ENCODE measurements at places on chromosomes 3 and 15.

DNA sequence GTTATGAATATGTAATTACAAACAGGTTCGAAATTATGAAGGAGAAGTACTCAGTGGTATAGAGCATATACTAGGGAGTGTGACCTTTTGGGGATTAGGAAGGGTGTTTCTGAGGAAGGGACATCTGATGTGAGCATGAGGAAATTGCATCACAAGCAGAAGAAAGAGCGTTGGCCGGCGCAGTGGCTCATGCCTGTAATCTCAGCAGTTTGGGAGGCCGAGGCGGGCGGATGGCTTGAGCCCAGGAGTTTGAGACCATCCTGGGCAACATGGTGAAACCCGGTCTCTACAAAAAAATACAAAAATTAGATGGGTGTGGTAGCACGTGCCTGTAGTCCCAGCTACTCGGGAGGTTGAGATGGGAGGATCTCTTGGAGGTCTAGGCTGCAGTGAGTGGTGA lies 6.9 kb downstream of the CMTM7 start:
- DNase-seq: no peak

GRCh38 chr15:74387621-74388362 lies 20.3 kb upstream of the CYP11A1 start:
- no peak for DNase-seq

- DNase-seq: peak; percentile 66
Measured at GRCh38 chr15:74489518-74490338, 28.8 kb upstream of the UBL7 start.

- DNase-seq: no peak
Measured at GRCh38 chr3:126891141-126891540, 91.8 kb upstream of the PLXNA1 start.

GRCh38 chr3:32236377-32236776 lies 2.1 kb upstream of the CMTM8 start:
- DNase-seq: no peak

DNA sequence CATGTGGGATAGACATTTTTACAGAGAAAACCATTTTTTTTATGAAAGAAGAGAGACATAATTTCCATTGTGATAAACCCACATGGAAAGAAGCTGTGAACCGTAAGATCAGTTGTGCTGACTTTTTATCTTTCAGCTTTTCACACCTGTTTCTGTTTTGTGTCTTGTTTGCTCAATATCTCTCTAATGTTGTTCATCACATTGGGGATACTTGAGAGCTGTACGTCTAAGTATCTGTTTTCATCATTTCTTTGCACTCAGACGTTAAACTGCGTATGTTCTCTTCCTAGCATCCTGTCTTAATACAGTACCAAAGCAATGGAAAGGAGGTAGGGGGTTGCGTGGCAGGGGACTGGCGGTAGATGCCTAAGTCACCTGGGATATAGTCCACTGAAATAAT lies 449.0 kb downstream of the NAALADL2 start:
- DNase-seq: no peak

GRCh38 chr3:123156276-123156995 lies 45.3 kb upstream of the SEC22A start:
- no peak for DNase-seq

DNA sequence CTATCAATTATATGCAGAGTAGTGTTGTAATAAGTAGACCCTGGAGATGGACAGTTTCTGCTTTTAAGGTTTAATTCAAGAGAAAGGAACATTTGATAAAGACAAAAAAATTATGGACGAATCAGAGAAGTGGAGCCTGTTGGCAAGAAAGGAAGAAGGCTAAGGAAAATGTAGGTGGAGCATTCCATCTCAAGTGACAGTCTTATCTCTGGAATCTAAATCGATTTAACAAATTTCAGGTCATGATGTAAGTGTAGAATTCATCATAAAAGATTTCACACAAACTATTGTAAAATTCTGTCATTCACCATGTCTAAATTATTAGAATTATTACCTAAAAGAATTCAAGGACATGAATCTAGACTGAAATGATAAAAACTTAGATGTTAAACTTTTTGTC lies 36.3 kb downstream of the TSC22D2 start:
- no peak for DNase-seq

DNA sequence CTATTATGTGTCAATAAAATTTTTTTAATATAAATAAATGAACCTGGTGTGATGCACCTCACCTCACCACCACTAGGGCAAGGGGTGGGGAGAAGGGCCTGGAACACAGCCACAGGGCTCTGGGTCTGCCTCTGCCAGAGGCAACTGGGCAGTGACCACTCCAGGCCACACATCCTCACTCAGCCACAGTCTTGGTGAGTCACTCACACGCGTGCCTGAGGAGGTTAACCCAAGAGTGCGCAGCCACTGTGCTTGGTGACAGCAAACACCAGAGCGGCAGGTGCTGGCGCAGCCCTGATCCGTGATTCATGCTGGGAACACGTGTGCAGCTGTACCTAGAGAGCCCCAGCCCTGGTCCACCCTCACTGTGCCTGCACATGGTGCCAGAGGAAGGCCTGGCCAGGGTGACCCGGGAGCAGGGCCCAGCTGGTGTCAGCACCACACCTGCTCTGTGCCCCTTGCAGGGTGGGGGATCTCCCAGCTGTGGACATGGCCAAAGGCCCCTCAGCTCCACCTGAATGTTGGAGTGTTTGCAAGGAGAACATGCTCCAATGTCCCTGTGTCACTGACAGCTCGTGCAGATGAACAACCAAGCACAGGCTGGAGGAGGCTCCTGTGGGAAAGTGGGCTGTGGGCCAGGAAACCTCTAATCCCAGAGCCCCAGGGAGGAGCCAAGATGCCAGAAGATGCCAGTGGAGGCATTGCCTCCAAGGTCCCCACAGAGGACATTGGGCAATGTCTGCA lies 2.1 kb downstream of the SLC41A3 start:
- peak; percentile 91 for DNase-seq

DNA sequence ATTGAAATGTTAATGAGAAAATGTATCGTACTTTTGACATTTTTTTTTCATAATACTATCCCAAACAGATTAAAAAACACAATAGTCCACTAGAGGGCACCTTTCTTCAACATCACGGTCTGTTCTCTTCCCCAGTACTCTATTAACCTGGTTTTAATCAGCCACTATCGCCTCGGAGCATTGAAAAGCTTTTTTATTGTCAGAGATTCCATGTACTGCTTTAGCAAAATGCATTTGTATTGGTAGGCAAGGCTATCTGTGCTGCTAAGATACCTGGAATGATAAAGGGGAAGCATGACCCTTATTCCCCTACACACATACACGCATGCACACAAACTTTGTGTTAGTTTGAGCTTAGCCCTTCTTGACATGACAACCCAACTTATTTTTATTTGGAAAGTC lies 160.1 kb upstream of the IL12A start:
- peak; percentile 78 for DNase-seq

GRCh38 chr3:111547631-111548030 lies 5.6 kb downstream of the CD96 start:
- DNase-seq: no peak

DNA sequence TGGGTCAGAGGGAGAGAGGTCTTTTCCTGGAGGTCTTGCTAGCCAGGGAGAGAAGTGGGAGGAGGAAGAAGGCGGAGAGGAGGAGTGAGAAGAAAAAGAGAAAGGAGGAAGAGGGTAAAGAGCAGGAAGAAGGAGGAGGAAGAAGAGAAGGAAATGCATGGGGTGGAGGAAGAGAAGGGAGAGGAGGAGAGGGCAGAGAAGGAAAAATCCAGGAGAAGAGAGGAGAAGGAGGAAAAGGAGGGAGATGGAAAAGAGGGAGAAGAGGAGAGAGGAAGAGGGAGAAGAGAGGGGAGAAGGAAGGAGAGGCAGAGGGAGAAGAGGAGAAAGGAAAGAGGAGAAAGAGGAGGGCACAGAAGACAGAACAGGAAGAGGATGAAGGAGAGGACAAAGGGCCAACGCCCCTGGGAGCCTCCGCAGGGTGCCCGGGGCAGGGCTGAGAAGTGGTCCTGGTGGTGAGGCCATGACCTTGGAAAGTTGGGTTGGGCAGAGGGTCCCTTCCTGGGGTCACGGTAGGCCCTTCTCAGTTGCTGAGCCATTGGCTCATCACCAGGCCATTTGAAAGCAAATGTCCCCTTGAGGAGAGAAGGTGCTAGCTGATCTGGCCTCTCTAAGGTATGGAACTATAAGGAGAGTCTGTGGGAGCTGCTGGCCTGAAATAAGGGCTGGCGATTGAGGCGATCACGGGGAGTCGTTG lies 1.2 kb upstream of the SEMA3F start:
- no peak for DNase-seq

DNA sequence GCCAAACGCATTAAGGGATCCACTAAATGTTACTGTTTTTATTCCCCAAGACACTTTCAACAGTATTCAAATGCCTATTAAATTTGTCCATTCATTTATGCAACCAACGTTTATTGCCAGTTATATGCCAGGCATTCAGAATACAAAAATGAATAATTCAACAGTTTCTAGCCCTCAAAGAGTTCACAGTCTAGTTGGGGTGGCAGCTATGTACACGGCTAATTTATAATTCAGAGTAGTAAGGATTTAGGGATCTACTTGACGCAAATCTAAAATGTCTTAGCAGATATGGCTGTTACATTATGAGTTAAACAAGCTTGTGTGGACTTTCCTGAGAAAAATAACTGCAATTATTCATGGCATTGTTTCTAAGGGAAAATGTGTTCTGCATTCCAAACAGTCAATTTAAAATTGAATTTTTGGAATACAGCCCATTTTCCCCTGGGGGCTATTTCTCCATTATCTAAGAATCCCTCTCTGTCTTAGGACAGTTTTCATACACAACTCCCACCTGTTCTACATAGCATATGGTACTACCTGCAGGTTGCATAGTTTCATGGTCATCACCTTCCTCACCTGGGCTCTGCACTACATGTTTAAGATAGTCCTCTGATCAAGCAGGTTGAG lies 11.5 kb upstream of the MSL2 start:
- no peak for DNase-seq

- DNase-seq: peak; percentile 58
Measured at GRCh38 chr3:196968233-196969133, at the start of gene PIGZ. PIGZ (minus strand) TSS chr3:196968833; CDS start chr3:196952031, 16,802 bp downstream.

- no peak for DNase-seq
Measured at GRCh38 chr3:13372656-13373055, 47.5 kb downstream of the NUP210 start.

- DNase-seq: no peak
Measured at GRCh38 chr3:132285620-132285945, 31.6 kb upstream of the ACP3 start.

DNA sequence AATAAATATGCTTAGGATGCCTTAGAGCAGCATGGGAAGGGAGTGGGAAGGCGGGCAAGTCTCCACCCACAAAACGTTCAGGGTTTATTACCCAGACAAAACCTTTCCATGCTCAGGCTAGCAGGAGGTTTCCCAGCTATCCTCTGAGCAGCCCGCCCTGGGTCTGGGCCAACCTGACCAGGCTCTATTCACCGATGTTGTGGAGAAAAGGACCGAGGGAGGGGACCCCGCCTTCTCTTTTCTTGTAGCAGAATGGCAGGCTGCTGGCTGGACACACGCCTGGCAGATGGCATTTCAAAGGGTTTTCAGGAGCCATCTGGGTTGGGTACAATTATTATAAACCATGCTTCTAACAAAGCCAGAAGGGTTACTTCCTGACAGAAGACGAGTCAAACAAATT lies 540.9 kb downstream of the MAGI1 start:
- DNase-seq: no peak

DNA sequence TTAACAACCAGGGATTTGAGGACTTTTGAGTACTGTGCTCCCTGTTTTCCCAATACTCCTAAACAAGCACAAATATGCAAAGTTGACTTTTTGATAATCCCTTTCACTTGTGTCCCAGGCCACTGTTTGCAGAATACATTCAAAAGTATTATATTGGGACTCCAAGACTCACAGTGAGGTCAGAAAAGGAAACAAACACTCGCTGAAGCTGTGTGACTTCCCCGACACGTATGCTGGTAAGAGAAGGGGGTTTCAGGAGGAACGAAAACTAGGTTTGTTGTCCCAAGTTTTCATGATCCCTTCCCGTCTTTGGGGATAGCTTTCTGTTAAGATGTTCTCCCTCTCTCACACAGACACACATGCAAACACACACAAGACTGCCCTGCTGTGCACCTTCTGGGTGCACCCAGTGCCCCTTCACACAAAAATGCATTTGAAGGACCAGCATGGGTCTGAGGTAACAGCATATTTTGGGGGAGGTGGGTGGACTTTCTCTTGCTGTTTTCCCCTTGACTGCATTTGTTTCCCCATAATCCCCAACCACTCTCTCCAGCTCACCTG lies 225.2 kb upstream of the PRICKLE2 start:
- no peak for DNase-seq

GRCh38 chr3:18127174-18127858 lies 297.8 kb downstream of the SATB1 start:
- DNase-seq: no peak

DNA sequence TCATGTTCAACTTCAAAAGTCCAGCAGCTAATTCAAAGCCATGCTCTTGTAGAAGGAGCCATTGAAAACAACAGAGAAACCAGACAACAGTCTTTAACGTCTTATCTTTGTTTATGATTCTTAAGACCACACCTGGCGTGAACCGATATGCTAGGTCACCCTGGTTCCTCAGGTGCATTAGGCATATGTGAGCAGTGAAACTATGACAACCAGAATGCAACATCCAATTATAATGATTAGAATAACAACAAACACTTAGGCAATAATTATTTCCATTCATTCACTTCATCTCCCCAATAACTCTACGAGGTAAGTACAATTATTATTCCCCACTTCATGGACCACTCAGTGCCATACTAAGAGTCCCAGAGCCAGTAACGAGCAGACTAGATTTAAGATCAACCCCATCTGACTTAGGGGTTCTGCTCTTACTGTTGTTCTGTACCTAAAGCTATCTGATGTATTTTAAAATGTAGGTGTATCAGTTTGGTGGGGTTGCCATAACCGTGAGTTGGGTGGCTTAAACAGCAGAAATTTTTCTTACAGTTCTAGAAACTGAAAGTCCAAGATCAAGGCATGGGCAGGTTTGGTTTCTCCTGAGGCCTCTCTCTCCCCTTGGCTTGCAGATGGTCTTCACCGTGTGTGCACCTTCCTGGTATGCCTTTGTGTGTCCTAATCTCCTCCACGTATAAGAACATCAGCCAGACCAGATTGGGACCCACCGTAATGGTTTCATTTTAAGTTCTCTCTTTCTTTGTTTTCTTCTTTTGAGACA lies 997.8 kb upstream of the CFAP20DC start:
- no peak for DNase-seq

DNA sequence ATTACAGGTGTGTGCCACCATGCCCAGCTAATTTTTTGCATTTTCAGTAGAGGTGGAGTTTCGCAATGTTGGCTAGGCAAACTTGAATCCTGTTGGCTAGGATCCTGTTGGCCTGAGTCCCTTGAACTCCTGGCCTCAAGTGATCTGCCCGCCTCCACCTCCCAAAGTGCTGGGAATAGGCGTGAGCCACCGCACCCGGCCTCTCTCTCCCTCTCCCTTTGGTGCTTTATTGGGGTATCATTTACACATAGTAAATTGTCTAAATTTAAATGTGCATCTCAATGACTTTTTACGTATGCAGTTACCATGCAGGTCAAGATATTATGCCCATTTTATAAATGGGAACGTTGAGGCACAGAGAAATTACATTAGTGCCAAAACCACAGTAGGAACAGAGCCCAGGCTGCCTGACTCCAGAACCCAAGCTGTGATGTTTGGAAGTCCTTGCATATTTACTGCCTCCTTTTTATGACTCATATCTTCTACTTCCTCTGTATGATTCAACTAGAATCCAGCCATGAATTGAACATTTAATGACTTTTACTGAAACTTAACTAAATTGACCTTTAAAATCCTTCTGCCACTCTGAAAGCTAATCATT lies 34.0 kb upstream of the RPP14 start:
- peak; percentile 91 for DNase-seq

- no peak for DNase-seq
Measured at GRCh38 chr3:26100176-26100575, 310.3 kb downstream of the OXSM start.

Measured in ELR (cell line).